ENCODE measurements at places on chromosomes 2 and 18. TPM values are rescaled to one million over a fixed set of nuclear protein-coding genes. Genes with fewer than 3 reads are reported as not detected.

Gene C1QL2
- total RNA-seq = not detected

Gene KCNE4
- not detected for total RNA-seq

Gene TNFRSF11A
- 22.2 TPM for total RNA-seq

Gene TMEM163
- 0.39 TPM for total RNA-seq

Gene CPO
- 0.51 TPM for total RNA-seq

Gene FASTKD1
- total RNA-seq = 16.9 TPM

Gene GPR75
- 3.3 TPM for total RNA-seq

Gene CTNNA2
- total RNA-seq = not detected

DNA sequence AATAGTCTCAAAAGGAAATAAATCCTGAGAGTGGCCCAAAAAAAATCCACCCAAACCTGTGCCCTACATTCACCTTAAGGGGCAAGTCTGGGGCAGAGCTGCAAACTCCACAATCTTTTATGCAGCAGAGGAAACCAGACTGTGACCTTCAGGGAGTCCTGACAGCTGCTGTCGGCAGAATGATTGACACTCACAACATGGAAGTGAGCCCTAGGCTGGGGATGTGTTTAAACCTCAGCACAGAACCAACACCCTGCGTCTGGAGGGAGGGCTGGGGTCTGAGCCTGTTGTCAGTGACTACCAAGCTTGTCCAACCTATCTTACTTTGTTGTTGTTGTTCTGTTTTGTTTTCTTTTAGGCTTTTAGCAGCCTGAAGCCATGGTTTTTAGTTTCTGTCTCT is 39.6 kb downstream of the CRACDL start:
- no peak overlapping the region for H3K4me3 ChIP-seq
- H3K27me3 ChIP-seq = no peaks in the 10 kb centered on the region
- H3K27ac ChIP-seq = no peak overlapping the region
- no peaks in the 10 kb centered on the region for H3K36me3 ChIP-seq
- H3K4me1 ChIP-seq = no peaks in the 10 kb centered on the region

DNA sequence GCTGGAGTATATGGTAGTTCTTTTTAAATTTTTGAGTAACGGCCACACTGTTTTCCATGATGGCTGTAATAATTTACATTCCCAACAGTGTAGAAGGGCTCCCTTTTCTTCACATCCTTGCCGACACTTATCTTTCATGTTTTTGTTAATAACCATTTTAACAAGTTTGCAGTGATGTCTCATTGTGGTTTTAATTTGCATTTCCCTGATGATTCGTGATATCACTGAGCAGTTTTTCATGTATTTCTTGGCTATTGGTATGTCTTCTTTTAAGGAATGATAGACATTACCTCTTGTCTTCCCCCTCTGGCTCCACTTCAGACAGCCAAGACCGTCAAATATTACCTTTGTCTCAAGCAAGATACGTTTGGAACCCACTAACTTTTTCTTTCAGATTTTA is 371.1 kb upstream of the NRP2 start:
- DNase-seq = no peak
- no peaks in the 10 kb centered on the region for H3K27me3 ChIP-seq
- H3K36me3 ChIP-seq = no peaks in the 10 kb centered on the region
- H3K4me3 ChIP-seq = no peak overlapping the region
- H3K4me1 ChIP-seq = no peaks in the 10 kb centered on the region

DNA sequence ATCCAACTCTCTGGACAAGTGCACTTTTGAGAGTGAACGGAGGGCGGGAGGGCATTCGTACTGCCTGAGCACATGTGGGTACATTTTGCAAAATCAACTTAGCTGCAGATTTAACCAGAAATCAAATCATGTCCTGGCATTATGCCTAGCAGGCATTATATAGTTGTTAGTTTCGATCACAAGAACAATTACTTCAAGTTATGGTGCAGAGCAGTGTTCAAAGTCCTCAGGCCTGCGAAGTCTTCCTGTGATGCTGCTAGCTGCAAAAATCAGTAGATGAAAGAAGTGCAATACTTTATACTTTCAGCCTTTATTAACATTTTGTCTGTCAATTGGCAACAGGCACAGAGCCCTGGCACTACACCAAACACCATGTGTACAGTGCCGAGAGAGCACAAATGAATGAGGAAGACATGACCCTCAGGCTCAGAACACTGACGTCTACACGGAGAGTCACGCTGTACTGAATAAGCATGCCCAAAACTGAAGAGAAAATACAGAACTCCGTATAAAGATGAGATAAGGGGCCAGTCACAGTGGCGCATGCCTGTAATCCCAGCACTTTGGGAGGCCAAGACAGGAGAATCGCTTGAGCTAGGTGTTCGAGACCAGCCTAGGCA is 92.1 kb upstream of the CREB1 start:
- no peaks in the 10 kb centered on the region for H3K36me3 ChIP-seq
- DNase-seq = no peak
- no peaks in the 10 kb centered on the region for H3K27me3 ChIP-seq
- no peak overlapping the region for H3K27ac ChIP-seq

DNA sequence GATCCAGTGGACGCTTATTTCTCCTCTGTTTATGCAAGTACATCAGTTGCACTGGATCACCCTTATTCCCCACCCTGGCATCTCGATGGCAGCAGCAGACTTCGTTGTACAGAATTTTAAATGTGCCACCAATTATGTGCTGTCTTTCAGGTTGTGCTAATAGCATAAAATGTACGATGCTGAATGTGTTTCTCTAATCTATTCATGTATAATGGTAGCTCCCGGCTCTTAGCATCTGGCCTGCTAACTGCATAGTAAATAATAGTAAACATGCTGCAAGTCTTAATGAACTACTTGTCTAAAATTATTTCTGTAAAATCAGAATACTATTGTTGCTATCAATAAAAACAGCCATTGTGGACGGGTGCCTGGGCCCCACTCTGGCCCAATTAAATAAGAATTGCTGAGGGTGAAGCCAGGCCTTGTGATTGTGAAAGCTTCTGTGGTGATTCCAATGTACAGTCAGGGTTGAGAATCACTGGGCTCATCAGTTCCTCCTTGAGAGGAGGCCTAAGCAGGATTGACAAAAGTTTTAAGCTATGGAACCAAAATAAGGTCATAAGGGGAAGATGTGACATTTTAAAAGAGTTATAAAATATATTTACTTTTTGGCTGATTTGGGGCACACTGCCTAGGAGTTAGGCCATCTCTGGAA is 14.4 kb upstream of the MYO3B start:
- no peaks in the 10 kb centered on the region for H3K27me3 ChIP-seq
- H3K4me1 ChIP-seq = no peaks in the 10 kb centered on the region
- DNase-seq = no peak
- no peaks in the 10 kb centered on the region for H3K36me3 ChIP-seq

- H3K4me1 ChIP-seq = no peaks in the 10 kb centered on the region
- no peak overlapping the region for H3K27ac ChIP-seq
- no peak overlapping the region for H3K4me3 ChIP-seq
These were observed 535.7 kb upstream of the ZEB2 start for GRCh38 chr2:145055651-145056050.

All from naive thymus-derived CD4-positive, alpha-beta T cell (primary cell).